Foreskin fibroblast (primary cell): ENCODE measurements at places on chromosomes 2 and 18.

GRCh38 chr18:76264198-76264875 is 230.7 kb downstream of the ZNF516 start:
- no peak for DNase-seq

DNA sequence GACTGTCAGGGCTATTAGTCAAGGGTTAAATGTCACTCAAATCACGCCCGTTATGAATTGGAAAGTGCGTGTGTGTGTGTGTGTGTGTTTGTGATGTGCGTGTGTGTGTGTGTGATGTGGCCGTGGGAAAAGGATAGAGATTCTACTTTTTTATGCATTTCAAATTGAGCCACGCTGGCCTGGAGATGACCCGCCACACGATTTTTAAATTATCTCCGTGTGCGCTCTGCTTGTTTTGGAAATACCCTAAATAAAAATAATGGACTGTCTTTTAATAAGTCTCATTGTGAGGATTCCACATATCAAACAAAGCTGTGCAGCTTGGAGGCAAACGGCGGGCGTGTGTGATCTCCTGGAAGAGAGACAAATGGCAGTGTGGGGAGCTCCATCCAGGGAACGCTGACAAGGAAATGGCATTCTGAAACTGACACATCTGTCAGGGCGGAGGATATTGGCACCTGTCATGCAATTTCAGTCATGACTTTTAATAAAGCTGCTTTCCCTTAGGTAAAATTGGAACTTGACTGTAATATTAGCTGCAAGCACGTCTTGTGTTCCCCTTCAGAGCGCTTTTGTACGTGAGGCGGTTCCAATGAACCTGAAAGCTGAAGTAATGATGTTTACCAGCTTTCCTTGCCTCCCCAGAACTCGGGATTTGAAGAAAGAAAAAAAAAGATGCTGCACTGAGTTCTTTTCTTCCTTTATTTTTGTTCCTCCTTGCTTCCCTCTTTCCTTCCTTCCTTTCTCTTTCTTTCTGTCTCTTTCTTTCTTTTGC is 381.8 kb upstream of the SMIM21 start:
- no peak for DNase-seq

- DNase-seq = no peak
Observed at GRCh38 chr2:237601453-237602116, 11.1 kb upstream of the RAB17 start.

GRCh38 chr2:27765621-27766286 is 5.8 kb upstream of the MRPL33 start:
- no peak for DNase-seq

DNA sequence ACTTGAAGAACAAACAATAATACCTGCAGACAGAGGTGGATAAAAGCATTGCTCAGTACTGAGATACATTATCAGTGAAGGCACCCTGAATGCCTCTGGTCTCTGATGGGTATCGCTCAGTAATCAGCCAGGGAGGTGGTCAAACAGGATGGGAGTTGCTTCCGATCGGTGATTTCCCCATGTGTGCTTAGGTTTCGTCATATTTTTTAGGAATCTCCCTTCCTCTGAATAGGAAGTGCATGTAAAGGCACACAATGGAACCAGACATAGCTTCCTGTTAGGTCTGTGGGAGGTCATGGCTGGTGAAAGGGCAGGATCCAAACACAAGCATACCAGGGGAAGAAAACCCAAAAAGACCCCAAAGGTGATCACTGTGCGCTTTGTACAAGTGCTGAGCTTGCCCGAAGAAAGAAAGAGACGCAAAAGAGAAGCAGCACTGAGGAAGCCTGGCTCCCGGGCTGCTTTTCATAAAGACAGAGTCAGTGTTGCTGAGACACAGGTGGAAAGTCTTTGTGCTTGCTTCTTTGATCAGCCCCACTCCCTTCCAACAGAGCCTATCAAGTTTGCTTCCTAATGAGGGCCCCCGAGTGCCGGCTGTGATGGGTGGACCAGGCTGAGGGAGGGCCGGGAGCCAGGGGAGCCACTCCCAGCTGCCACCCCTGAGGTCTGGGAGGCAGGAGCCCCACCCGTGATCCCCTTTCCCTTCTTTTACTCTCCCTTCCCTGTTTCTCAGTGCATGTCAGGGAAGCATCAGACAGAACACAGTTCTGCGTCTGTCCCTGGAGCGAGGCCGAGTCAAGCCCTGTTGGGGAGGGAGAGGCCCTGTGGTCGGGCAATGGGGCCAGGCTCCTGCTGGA is 138.2 kb downstream of the SH3RF3 start:
- no peak for DNase-seq

DNA sequence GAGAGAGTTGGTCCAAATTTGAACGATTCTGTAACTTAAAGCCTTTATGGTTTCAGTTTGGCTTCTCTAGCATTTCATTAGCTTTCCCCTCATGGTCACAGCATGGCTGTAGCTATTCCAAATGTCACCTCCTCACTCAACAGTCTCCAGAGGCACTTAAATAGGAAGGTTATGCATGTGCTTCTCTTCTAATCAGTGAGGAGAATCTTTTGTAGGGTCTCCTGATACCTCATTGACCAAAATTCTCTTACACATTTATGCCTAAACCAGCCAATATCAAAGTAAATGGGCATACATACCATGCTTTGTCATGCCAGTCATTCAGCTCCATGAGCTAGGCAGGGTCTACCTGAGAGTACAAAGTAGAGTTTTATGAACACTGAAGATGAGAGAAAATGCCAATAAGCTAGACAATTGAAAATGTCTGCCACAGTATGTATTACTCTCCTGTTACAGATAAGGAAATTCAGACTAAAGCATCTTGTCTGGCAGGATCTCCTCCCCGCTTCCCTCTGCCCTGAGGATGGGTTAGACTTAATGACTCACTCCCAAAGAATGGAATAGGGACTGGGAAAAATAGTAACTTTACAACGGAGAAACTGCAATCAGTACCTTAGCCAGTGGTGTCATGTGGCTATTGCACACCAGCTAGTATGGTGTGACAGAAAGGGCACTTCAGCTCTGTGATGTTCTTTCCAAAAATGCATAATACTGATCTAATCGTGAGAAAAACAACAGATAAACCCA is 15.4 kb downstream of the DSG2 start:
- DNase-seq = no peak

DNA sequence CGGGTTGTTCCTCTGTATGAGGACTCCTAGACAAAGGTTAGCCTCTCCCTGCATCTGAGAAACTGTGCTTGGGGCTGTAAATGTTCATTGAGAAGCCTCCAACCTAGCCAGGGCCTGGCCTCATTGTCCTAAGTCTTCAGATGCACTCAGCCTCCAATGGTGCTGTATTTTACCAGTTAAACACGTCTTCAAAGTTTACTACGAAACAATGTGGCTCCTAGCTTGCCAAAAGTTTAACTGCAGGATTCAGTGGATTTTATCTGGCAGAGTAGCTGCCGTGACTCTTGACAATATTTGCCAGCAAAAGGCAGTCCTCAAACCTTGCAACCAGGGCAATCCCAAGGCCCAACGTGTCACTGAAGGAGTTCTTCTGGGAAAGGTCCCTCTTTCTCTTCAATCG is 1.1 kb downstream of the PID1 start:
- DNase-seq = no peak

DNA sequence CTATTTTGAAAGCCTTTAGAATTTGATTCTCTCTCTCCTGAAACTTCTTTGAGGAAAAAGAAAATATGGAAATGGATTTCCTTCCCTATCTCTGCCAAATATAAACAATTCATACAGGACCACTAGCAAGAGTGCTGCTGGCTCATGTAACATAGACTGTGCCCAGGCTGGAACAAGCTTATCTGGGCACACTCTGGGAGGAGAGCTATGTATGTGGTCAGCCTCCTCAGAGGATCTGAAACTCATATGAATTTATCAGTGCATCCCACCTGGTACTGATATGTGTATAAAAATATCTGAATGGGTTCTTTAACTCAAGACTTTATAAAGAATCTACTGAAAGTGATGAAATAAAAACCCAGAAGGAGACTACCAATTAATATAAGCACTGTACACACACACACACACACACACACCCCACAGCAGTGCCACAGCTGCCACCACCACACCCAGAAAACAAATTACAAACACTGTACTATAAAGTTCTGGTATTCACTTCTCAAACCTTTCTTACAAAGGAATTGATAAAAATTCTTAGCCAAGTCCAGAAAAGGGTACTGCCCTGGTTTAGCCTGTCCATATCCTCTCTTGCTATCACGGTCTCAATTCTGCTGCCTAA is 115.6 kb downstream of the IRS1 start:
- DNase-seq = no peak

GRCh38 chr2:9206991-9207640 is 504 bp downstream of the ASAP2 start:
- peak; percentile 57 for DNase-seq

DNA sequence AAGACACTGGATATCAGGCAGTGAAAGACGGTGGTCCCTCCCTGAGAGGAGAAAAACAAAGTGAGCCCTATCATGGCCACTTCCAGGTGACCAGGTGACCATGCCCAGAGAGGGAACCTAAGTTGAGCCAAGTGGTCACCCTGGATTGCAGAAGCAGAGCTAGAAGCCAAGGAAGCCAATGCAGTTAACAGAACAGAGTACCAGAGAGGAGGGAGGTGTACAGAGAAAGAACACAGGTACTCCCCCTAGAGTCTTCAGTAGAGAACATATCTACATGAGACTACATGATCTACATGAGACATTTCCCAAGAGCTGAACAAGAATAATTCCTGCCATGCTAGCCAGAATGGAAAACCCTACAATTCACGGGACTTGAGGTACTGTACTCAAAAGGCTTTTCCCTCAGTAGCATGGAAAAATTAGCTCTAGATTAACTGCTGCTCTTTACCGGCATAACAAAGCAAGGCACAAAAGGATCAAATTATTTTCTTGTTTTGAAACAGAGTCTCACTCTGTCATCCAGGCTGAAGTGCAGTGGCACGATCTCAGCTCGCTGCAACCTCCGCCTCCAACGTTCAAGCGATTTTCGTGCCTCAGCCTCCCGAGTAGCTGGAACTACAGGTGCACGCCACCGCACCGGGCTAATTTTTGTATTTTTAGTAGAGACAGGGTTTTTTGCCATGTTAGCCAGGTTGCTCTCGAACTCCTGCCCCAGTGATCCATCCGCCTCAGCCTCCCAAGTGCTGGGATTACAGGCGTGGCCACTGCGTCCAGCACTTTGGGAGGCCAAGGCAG is 23.5 kb downstream of the ROCK2 start:
- no peak for DNase-seq

DNA sequence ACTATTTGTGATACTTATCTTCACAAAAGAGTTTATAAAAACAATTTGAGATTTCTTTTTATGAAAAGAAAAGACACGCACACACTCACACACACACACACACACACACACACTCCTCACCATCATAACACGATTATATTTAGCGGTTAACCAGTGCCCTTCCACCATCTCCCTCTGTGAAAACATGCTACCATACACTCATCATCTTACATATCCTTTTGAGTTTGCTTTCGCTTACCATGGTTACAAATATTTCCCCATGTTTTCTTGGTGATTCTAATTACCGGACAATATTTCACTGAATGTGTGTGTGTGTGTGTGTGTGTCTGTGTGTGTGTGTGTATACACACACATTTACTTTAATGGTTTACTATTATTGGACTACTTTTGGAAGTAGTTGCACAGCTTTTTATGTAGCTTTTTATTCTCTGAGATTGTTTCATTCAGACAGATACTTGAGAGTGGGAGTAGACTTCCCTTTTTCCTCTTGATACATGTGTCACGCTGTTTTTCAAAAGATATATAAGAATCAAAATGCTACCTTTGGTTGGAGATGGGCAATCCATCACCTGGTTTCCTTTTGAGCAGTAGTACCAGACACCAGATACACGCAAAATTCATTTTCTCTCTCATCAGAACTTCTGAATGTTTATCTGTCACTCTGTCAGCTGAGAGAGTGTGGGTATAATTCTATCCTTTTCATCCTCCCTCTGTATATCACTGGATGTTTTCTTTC is 138.1 kb downstream of the SETBP1 start:
- no peak for DNase-seq

- DNase-seq = no peak
Observed at GRCh38 chr2:60531701-60532133, 21.7 kb downstream of the BCL11A start.

DNA sequence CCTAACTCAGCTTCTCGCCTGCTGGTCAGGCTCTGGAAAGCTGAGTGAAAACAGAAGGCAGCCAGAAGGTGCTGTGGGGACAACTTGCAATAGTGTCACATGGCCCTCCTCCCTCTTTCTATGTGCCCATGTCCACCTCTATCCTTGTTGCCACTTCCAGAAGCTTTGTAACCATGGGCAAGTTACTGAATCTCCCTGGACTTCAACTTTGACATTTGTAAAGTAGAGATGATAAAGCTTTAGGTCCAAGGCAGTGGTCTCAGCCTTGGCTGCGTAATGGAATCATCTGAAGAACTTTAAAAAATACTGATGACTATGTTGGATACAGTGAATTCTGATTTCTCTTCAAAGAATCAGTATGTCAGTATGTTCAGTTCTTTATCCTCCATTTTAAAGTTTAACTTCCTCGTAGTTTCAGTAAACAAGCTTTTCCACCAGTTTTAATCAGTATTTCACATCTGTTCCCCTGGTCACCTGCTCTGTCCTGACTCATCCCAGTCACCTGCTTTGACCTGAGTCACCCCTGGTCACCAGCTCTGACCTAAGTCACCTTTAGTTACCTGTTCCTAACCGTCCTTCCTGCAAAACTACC is 245.2 kb upstream of the STON1 start:
- no peak for DNase-seq

- DNase-seq = no peak
Observed at GRCh38 chr2:83837823-83838222, 621.3 kb downstream of the SUCLG1 start.

DNA sequence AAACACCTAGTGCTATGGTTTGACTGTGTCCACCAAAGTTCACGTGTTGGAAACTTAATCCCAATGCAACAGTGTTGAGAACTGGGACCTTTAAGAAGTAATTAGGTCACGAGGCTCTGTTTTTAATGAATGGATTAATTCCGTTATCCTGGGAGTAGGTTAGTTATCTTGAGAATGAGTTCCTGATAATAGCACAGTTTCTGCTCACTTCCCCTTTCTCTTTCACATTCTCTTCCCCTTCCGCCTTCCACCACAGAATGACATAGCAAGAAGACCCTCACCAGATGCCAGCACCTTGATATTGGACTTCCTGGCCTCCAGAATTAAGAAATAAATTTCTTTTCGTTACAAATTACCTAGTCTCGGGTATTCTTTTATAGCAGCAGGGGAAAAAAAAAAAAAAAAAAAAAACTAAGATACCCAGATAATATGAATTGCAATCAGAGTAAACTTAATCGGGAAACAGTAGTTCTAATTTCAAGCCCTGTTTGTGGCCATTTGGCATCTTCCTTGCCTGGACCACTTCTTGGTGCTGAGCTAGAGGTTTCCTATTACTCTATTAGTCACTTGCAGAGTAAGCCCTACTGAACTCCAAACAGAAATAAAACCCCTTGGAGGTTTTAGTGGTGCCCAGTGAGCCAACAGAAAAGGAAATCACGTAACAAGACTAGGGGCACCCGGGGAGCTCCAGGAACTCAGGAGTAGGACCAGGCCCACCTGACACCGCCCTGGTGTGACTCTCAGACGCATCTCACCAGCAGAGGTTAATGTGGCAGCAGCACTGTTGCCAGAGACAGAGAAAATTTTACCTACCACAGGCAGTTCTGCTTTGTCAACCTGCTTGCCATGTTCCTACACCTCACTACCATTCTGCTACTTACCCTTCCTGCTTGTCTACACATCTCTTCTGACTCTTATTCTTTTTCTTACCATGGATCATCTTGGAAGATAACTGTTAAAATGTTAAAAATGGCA is 147.6 kb upstream of the CAB39 start:
- peak; percentile 69 for DNase-seq

- no peak for DNase-seq
Observed at GRCh38 chr18:37729716-37730115, 164.1 kb upstream of the CELF4 start.

GRCh38 chr2:229196448-229196847 is 74.6 kb downstream of the PID1 start:
- no peak for DNase-seq
